Neuronal stem cell (in vitro differentiated cells): ENCODE measurements at places on chromosomes 1 and 21.

GRCh38 chr1:8456991-8457390 is 139.1 kb downstream of the SLC45A1 start:
- no peak for DNase-seq

- no peak for DNase-seq
These were observed 111.5 kb downstream of the ZFYVE9 start for GRCh38 chr1:52253421-52253820.

- no peak for DNase-seq
These were observed 7.0 kb downstream of the TLR5 start for GRCh38 chr1:223136086-223136485.

GRCh38 chr1:237884237-237884636 is 6.5 kb downstream of the ZP4 start:
- no peak for DNase-seq

GRCh38 chr1:92992877-92993276 is 31.6 kb upstream of the DIPK1A start:
- no peak for DNase-seq

DNA sequence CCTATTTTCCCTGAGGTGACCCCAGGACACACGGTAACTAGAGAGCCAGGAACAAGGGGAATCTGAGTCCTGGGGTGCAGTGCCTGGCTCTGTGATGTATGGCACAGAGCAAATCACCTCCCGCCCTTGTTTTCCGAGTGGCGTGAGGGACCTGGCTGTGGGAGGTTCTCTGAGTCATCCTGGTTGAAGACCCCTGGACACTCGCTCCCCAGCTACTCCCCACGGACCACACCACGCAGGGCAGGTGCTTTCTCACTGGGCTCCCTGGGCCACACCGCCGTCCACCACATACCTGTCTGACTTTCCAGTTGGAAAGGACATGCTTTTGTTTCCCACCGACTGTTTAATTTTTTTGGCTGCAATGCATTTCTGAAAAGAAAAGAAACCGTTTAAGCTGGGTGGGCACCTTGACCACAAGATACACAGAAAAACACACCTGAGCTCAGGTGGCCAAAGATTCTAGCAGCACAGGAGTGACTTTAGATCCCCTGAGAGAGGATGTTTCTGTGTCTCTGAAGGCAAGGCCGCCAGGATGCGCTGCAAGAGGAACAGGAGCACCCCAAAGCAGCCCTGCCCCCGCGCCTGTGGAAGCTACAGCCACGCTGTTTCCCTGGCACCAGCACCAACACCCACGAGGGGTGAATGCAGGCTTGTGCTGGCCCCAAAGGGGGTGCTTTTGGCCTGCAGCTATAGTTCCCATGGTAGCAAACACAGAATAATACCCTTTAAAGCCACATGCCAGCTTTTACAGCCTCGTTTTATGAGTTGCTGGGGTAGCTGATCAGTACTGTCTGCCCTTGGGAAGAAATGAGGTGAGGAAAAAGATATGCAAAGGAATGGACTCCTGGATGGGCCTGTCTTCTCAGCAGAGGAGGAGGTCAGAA is 8.1 kb upstream of the SRM start:
- no peak for DNase-seq

DNA sequence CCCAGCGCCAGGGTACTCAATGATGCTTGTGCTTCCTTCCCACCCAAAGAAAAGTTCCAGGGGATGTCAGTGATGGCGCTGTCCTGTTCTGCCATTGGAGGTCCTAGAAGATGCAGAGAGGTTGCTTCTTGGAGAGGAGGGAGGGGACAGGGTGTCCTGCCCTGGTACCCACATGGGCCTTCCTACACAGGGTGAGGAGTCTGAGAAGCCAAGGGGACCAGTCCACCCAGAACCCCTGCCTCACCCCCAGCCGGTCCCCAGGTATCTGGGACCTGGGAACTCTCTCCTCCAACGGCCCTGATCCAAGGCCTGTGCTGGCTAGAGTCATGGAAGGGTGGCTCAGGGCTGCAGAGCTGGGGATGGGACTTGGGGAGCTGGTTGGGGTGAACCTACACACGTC is 259.4 kb downstream of the KCNJ6 start:
- no peak for DNase-seq

DNA sequence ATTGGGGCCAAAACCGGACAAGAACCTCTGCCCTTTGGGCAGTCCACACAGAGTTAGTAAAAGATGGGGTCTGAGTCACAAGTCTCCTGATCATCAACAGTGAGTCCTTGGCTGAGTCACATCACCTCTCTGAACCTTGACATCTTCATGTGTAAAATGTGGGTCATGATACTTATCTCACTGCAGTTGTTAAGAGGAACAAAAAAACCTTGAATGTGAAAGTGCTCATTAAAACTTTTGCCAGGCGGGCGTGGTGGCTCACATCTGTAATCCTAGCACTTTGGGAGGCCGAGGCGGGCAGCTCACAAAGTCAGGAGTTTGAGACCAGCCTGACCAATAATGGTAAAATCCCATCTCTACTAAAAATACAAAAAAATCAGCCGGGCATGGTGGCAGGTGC is 15.7 kb downstream of the S100A16 start:
- DNase-seq: no peak

DNA sequence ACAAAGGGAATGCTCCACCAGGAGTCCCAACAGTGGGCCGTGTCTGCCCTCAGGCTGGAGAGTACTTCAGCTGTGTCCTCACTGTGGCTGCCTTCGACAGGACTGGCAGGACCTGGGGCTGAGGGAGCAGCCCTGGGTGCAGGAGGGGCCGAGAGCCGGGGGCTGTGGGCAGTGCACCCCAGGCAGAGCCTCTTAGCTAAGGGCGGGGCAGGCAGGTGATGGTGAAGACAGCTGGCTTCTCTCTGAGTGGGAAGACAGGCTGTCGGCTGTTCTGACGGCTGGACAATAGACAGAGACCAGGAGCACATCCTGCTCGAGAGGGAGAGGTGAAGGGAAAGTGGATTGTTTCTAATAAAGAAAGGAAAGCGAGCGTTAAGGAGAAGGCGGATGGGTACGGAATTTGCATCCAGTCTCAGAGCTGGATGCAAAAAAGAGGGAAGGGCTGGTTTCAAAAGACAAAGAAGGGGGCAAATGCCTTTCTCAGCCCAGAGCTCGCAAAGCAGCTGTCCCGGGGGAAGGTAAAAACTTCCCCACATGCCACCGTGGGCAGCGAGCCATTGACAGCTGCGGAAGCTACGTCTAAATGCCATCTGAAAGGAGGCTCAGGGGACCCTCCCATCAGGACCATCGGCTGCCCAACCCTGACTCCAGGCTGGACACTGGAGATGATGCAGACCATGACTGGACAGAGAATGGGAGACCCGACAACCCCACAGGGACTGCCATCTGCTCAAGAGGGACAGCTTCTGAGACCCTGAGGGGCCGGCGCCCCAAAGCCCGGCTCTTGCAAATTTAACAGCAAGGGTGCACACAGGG is 92.0 kb downstream of the STUM start:
- DNase-seq: no peak

DNA sequence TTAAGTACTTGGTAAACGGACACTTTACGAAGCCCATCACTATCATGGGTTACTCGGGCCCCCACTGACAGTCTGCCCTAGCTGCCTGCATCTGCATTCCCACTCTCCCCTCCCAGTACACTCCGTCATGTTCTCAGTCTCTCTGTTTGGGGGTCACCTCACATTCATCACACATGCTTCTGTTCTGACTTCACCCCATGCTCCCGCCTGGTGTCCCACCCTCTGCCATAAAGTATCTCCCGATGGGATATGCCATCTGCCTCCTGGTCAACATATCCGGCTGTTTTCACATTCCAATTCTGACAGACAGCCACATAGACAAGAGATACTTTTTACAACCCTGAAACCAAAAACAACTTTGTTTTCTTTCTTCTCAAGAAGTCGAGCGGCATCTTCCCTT is 1.0 kb downstream of the OLFML2B start:
- DNase-seq: no peak

DNA sequence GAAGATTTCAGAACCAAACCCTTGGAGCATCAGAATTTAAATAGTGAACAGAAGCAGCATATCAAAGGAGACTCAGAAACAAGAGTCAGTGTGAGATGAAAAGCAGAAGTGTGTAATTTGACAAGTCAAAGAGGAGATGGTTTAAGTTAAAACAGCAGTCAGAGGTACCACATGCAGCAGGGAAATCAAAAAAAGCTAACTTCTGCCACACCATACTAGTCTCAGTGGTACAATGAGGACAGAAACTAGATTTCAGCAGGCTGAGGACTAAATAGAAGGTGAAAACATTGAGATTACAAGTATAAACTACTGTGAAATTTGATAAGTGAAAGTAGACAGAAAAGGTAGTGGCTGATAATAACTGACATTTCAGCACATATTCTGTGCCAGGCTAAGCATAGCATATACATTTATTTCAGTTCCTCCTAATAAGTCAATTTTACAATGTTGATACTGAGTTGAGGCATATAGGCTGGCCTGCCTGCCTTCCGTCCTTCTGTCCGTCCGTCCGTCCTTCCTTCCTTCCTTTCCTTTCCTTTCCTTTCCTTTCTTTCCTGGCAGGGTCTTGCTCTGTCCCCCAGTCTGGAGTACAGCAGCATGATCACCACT is 12.6 kb downstream of the SUCO start:
- no peak for DNase-seq

DNA sequence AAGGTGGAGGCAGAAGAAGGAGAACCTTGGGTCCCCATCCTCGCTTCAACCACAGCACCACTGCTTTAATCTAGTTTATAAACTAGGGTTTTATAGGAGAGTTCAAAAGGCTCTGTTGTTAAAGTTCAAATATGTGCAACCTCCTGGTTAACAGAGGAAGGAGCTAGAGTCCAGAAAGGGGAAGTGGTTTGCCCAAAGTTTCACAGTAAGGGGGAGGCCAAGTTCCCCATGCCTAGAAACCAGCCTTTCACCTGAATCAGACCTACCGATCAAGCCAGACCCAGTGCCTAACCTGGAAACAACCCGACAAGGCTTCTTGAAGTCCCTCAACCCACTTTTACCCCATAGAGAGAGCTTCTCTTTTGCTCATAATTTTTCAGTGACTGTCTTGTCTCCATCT is 106.5 kb downstream of the PLPP3 start:
- no peak for DNase-seq

DNA sequence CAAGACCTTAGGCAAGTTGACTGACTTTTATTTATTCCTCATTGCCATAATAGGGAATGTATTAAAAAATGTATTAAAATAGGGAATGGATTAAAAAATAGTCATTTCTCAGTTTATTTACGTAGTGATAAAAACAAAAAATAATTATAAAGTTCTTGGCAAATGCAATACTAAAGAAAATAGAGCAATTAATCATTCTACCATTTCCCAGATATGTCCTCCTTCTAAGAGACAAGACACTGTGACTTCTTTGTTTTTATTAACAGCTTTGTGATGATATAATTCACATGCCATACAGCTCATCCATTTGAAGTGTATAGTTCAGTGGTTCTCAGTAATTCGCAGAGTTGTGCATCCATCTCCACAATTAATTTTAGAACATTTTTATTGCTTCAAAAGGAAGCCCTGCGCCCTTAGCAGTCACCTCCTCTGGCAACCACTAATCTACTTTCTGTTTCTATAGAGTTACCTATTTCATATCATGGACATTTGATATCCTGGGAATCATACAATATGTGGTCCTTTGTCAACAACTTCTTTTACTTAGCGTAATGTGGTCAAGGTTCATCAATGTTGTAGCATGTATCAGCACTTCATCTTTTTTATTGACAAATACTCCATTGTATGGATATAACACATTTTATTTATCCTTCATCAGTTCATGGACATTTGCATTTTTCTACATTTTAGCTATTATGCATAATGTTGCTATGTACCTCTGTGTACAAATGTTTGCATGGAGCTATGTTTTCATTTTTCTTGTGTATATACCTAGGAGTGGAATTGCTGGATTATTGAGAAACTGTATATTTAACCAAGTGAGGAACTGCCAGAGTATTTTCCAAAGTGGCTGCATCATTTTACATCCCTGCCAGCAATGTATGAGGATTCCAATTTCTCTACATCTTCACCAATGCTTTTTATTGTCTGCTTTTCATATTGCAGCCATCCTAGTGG is 5.6 kb downstream of the TBX19 start:
- DNase-seq: no peak

DNA sequence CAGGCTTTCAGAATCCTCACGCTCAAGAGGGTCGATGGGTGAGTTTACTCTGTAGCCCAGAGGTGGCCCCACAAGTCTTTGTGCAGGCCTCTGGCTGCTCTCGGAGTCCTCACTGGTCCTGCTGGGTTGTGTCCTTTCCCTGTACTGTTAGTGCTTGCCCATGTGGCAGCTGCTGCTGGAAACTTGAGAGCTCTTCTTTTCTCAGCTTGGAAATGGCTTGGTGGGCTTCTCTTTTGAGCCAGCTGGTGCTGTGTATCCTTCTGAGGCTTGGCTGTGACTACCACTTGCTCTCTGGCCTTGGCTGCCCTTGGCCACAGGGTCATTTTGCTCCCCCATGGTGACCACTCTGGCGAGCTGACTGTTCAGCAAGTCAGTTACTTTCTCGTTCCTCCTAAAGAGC is 82.2 kb upstream of the LMO4 start:
- DNase-seq: no peak

DNA sequence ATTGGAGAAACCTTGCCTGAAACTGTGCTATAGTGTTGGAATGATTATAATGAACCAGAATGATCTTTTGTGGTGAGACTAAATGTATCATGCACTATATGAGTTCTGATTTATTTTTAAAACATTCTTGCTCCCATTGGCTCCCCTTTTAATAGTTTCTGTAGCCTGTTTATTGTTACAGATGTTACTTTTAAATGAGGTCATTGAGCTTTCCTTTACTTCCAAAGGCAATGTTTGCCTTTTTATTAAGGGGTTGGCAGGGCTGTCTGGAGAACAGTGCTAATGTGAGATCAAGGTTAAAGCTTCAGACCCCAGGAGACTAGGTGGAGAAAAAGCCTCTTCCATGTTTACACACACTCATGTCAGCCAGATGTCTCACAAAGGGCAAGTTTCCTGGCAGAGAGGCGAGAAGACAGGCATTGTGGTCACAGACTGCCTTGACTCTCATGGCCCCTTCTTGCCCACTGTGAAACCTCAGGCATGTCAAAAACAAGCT is 120.6 kb upstream of the RAVER2 start:
- DNase-seq: no peak

- no peak for DNase-seq
These were observed 245.3 kb downstream of the PLPP3 start for GRCh38 chr1:56334047-56334446.

DNA sequence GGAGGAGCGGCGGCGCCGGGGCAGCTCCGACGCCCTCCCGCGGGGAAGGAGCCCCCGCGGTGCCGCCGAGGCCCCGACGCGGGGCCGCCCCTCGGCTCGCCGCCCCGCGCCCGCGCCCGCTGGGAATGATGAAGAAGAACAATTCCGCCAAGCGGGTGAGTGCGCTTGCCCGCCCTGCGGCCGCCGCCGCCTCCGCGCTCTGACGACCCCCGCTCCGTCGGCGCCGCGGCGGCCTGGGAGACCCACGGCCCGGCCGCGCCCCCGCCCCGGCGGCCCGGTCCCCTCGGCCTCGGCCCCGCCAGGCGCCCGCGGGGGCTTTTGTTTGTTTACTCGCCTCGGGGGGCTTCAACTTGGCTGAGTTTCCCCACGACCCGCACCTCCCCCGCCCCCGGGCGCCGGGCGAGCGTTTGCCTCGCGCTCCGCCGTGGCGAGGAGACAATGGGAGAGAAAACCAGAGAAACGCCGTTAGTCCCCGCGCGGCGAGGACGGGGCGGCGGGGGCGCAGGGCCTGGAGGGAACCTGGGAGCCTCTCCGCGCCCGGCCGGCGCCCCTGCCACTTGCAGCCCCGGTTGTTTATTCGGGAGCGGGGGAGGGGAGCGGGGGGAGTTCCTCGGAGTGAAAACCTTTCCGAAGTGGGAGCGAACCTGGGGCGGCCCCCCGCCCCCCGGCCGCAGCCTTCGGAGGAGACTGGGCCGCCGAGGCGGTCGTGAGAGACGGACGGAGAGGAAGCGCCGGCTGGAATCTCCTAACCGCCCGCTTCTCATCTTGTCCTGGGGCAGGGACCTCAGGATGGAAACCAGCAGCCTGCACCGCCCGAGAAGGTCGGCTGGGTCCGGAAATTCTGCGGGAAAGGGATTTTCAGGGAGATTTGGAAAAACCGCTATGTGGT is 661 bp downstream of the PLEKHO1 start:
- DNase-seq: no peak
